ENCODE measurements at places on chromosomes 4 and X. TPM values are rescaled to one million over a fixed set of nuclear protein-coding genes. Genes with fewer than 3 reads are reported as not detected.

The SPANXN3 gene
- total RNA-seq: not detected

The TENM3 gene
- total RNA-seq: not detected

The FHDC1 gene
- 0.26 TPM for total RNA-seq

The CENPVL1 gene
- not detected for total RNA-seq

The RBMX2 gene
- total RNA-seq: 28.0 TPM

The SSX2B gene
- total RNA-seq: not detected

DNA sequence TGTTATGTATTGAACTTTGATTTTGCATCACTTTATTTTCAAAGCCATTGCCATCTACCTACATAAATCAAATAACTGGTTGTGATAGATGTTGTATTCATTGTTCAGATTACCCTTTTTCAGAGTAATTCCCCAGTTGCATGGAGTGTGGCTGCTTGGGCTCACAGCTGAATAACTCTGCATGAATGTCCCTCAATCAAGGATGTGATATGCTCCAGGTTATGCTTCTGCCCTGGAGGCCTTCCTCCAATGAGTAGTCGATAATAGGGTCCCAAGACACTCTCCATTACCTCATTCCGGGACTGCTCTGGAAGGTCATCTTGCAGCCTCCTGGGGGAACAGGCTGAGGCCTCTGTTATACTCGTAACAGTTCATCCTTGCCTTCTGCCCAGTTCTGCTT, 251.8 kb downstream of the ADGRL3 start:
- H3K36me3 ChIP-seq: no peaks in the 10 kb centered on the region
- no peak overlapping the region for H3K4me3 ChIP-seq
- no peaks in the 10 kb centered on the region for H3K4me1 ChIP-seq
- DNase-seq: no peak
- no peak overlapping the region for H3K27ac ChIP-seq

DNA sequence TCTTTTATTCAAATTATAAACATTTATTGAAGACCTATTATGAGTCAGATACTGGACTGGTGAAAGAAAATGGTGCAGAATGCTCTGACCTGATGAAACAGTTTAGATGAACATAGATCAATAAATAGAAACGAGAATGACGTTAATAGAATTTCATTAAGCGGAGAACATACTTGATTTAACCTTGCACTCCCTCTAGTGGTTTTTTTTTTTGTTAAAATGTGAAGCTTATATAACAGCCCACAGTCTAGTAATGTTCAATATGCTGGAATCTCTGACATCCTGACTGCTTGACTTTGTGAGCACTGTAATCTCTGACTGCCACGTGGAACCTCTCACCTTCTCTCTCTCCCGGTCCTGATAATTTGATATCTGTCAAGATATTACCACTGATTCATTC, 32.3 kb downstream of the HDAC8 start:
- peaks cover 3% of the 10 kb centered on the region for H3K4me1 ChIP-seq
- DNase-seq: no peak
- no peaks in the 10 kb centered on the region for H3K27me3 ChIP-seq

GRCh38 chr4:139015948-139016471, 429 bp downstream of the NOCT start:
- H3K27me3 ChIP-seq: no peaks in the 10 kb centered on the region
- H3K36me3 ChIP-seq: peaks cover 6% of the 10 kb centered on the region
- peak overlapping the region; percentile 91 for H3K4me3 ChIP-seq
- DNase-seq: no peak

DNA sequence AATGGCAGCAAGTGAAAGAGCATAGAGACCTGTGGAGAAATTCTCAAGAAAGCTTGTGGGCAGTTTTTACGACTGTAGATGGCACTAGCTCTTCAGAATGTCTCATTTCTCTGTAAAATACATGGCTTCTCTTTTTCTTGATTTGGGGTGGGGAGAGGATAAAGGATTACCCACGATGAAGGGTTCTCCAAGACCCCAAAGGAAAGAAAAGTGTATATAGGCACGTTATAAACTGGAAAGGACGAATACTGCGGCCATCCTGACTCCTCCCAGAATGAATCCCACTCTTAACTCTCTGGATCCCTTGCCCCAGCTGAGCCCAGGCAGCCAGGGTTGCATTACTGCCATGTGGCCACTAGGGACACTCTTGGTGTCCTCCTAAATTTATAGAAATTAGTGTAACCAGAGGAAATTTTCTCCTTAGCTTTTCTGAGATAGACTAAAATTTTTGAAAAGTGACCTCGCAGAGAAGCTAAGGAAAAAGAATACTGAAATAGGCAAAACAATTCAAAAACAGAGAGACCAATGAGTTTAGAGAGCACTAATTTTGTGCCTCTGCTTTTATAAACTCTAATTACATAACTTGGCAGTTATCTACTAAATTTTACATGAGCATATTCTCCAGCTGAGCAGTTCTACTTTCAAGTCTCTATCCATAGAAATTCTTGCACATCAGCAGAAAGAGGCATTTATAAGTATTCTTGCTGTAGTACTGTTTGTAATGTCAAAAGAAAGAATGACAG, 37.8 kb upstream of the PCDH19 start:
- H3K27me3 ChIP-seq: no peaks in the 10 kb centered on the region
- H3K36me3 ChIP-seq: no peaks in the 10 kb centered on the region
- H3K27ac ChIP-seq: no peak overlapping the region

- peaks cover 1% of the 10 kb centered on the region for H3K27me3 ChIP-seq
- DNase-seq: no peak
- H3K36me3 ChIP-seq: peaks cover 13% of the 10 kb centered on the region
- peaks cover 43% of the 10 kb centered on the region for H3K4me1 ChIP-seq
Measured at GRCh38 chr4:78320349-78320935, 231.1 kb upstream of the ANXA3 start.

DNA sequence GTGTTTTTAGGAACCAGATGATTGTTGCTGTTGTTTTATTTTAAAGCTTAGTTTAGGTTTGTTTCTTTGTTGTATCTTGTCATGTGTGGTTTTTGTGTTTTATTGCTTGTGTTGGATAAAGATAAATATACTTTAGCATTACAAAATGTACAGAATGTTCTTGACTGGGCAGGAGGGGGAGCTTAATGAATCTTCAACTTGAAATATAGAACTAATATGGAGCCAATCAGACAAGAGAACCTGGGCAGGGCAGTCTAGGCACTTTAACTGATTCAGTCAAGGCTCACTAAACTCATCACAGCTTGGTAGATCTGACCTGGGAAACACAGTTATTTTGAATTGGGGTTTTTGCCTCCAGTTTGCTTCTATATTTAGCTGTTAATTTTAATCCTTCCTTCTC, 304.2 kb downstream of the ARHGAP24 start:
- H3K4me3 ChIP-seq: no peak overlapping the region
- H3K4me1 ChIP-seq: no peaks in the 10 kb centered on the region
- peaks cover 2% of the 10 kb centered on the region for H3K27me3 ChIP-seq
- no peak overlapping the region for H3K27ac ChIP-seq
- no peak for DNase-seq

- H3K27me3 ChIP-seq: no peaks in the 10 kb centered on the region
- no peak overlapping the region for H3K27ac ChIP-seq
- no peak for DNase-seq
- H3K4me3 ChIP-seq: no peak overlapping the region
Measured at GRCh38 chr4:143054971-143055370, 129.7 kb upstream of the USP38 start.

- H3K4me1 ChIP-seq: peaks cover 10% of the 10 kb centered on the region
- no peaks in the 10 kb centered on the region for H3K27me3 ChIP-seq
- DNase-seq: no peak
- H3K4me3 ChIP-seq: no peak overlapping the region
- H3K36me3 ChIP-seq: peaks cover 6% of the 10 kb centered on the region
Measured at GRCh38 chr4:86965019-86965976, 30.5 kb downstream of the AFF1 start.

- H3K27me3 ChIP-seq: no peaks in the 10 kb centered on the region
- DNase-seq: no peak
- H3K4me1 ChIP-seq: peaks cover 12% of the 10 kb centered on the region
- H3K36me3 ChIP-seq: no peaks in the 10 kb centered on the region
Measured at GRCh38 chrX:7146020-7146702, 1.4 kb upstream of the STS start.

GRCh38 chr4:140450352-140450751, 22.9 kb upstream of the CLGN start:
- peaks cover 45% of the 10 kb centered on the region for H3K27me3 ChIP-seq
- no peak overlapping the region for H3K4me3 ChIP-seq
- no peak for DNase-seq
- H3K4me1 ChIP-seq: no peaks in the 10 kb centered on the region
- H3K36me3 ChIP-seq: no peaks in the 10 kb centered on the region

DNA sequence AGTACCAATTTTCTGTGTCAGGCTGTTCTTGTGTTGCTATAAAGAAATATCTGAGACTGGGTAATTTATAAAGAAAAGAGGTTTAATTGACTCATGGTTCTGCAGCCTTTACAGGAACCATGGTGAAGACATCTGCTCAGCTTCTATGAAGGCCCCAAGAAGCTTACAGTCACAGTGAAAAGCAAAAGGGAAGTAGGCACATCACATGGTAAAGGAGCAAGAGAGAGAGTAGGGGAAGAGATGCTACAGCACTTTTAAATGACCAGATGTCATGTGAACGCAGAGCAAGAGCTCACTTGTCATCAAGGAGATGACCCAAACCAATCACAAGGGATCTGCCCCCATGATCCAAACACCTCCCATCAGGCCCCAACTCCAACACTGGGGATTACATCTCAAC, 174.3 kb downstream of the ATP10D start:
- no peaks in the 10 kb centered on the region for H3K36me3 ChIP-seq
- peaks cover 2% of the 10 kb centered on the region for H3K4me1 ChIP-seq
- no peak for DNase-seq
- no peak overlapping the region for H3K4me3 ChIP-seq
- H3K27me3 ChIP-seq: peaks cover 9% of the 10 kb centered on the region
- no peak overlapping the region for H3K27ac ChIP-seq

- DNase-seq: no peak
- H3K4me1 ChIP-seq: peaks cover 2% of the 10 kb centered on the region
- no peaks in the 10 kb centered on the region for H3K27me3 ChIP-seq
Measured at GRCh38 chrX:16750136-16750535, 30.7 kb downstream of the SYAP1 start.

DNA sequence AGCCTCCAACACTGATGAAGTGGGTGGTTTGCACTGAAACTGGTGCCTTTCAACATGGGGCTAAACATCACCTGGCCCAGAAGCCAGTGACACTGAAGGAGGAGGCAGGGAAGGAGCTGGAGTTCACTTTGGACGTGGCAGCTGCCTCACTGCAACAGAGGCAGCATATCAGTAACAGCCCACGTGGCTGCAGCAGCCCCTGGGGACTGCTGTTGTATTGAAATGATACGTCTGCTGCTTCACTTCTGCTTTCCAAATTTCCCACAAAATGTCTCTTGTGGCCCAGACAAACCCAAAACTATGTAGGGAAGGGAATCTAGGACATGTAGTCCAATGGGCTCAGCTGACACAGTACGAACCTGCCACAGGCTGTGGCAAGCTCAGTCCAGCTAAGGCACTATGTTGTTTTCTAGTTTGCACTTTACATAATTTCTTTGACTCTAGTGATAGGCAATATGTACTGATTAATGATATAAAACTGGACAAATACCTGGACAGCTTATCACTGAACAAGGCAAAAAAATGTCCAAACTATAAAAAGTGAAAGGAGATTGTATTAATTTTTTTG, 84.7 kb upstream of the RAPGEF2 start:
- no peaks in the 10 kb centered on the region for H3K36me3 ChIP-seq
- H3K27me3 ChIP-seq: no peaks in the 10 kb centered on the region

DNA sequence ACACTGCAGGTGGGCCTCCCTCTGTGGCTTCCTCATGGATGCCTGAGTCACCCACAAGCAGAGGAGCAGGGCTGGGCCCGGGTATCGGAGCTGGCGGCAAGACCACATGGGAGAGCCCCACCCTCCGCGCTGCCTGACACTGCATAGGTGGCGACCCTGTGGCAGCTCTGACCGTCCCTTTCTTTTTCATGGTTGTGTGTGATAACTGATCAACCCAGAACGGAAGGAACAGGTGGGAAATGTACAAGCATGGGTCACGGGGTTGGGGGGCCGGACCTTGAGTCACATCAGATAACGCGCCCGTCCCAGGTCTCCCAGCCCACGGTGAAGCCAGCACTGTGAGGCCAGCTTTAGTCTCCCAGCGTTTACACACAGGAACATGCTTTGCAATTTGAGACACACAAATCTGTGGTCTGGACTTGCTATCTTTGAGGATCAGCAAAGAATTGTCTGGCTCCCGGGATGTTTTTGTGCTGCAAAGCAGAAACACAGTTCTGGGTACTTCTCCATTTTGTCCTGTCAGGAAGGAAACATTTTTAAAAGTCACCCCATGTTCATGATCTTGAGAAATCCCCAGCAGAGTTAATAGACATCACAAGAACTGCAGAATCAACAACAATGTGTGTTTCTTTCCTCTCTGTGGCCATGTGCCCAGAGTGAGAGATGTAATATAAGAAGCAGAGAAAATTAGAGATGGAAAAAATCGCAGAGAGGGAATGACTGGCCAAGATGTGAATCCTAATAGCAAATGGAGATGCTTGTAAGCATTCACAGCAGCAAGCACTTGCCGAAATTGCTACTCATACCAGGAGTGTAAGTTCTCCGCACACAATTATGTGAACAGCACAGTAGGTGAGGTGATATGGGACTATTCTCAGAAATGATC, 70.1 kb upstream of the CBR4 start:
- H3K4me1 ChIP-seq: peaks cover 9% of the 10 kb centered on the region
- H3K36me3 ChIP-seq: no peaks in the 10 kb centered on the region
- no peak for DNase-seq
- no peak overlapping the region for H3K27ac ChIP-seq
- peaks cover 3% of the 10 kb centered on the region for H3K27me3 ChIP-seq

DNA sequence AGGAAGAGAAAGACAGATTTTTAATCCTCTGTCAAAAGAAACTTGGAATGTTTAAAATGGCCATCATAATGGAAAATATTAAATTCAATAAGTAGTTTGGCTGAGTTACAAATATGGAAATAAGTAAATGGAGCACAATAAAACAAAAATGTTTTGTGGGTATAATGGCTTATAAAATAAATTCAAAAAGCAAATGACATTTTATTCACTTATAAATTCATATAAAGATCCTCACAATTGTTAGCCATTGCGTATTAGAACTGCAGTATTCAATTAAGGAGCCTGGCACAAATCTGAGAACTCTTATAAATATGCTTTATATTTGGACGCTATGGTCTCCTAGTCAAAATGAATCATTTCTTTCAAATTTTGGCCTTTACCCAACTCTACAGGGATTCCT, 339.0 kb upstream of the PABPC4L start:
- H3K27ac ChIP-seq: no peak overlapping the region
- DNase-seq: no peak
- no peaks in the 10 kb centered on the region for H3K4me1 ChIP-seq
- H3K36me3 ChIP-seq: no peaks in the 10 kb centered on the region

Data from activated naive CD8-positive, alpha-beta T cell treated with anti-CD3 and anti-CD28 coated beads, Interleukin-2, amount 10 ng/mL, durations not matched to agents 7 days and 5 days (primary cell).